ENCODE measurements at places on chromosomes 2 and 18.

DNA sequence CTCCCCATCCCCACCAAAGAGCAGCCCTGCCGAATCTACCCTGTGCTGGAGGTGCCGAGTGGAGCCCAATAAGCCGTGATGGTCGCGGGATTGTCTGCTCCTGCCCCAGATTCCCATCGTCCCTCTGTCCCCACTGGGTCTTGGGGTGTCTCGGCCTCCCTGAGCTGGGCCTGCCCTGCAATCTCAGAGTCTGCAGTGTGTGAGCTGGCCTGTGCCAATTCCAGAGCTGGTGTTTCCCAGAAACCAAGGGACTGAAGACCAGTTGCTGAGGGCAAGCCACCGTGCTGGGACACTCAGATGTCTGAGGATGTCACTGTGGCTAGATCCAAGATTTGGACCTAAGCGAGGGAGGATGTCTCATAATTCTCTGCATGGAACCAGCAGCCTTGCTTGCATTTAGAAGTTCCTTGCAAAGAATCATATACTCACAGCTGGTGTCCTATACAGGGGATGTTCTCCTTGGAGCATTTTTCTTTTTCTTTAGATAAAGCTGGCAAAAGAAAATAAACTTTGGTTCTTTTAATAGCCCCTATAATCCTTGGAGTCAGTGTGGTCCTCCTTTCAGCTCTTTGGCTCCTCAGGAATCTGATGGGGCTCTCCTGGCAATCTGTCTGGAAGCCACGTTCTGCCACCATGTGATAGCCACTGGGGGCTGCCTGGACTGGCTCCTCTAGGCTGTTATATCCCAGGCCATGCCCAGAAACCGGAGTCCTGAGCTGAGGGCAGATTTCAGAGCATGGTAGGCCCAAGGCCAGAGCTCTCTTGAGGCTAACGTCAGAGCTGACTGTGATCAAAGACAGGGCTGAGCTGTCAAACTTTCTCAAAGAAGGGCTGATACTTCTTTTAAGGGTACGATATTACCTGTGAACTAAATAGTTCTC is 140.1 kb upstream of the HAAO start:
- DNase-seq = no peak

DNA sequence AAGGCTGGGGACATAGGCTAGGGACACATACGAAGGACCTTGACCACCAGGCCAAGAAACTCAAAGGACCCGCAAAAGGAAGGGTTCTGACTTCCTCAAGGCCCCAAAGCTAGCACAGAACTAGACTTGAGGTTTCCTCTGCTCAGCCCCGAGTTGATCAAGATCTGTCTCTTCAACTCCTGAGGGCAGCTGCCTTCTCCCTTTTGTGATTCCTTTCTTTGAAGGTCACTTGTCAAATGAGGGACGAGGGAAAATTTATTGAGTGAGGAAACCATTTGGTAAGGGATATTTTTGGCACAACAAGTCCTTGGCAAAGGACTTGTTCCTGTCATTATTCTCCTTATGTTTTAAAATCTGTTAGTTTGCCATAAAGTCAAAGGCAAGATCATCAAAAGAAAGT is 12.3 kb upstream of the ROCK2 start:
- no peak for DNase-seq

DNA sequence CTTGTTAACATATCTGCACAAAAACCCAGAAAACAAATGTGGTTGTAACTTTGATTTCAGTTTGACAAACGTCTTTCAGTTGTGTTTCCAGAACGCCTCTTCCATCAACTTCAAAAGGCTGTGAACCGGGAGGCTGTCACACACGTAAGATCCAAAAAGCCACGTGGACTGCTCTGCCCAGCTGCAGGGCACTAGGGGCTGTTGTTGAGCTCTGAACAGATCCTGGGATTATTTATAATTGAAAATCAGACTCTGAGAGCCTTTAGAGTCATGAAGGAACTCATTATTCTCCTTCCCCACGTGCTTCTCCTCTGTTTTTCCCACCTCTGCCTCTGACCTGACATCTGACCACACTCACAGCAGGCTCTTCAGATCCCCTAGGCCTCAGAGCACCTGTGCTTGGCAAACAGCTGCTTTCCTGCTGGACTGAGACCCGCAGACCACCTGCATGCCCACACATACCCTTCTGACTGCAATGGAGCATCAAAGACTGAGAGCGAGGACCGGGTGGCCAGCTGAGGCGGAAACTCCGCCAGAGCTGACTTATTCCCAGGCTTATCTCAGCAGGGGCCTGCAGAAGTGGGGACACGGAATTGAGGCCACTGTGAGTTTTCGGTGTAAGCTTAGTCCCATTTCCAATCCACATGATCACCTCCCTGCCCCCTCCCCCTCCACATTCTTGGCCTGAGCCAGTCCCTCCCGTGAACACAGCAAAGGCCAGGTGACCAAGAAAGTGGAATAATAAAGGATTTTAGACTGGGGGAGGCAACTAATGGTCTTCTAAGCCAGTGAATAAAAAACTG is 114.8 kb downstream of the ATL2 start:
- DNase-seq = no peak

DNA sequence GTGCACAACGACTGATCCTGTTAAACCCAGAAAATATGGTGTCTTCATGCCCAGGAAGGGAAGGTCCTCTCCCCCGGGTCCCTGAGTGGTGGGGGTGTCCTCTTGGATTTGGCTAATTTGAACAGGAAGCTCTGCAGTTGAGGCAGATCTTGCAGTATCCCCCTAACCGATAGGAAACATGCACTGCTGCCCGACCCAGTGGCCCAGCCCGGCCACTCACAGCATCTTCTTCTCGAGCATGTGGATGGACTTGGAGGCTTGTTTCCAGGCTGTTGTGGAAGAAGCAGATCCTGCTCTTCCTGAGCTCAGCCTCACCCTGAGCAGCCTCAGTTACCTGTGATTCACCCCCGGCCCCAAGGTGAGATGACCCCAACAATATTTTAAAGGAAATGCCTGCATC is 46.4 kb upstream of the ASB1 start:
- DNase-seq = no peak

DNA sequence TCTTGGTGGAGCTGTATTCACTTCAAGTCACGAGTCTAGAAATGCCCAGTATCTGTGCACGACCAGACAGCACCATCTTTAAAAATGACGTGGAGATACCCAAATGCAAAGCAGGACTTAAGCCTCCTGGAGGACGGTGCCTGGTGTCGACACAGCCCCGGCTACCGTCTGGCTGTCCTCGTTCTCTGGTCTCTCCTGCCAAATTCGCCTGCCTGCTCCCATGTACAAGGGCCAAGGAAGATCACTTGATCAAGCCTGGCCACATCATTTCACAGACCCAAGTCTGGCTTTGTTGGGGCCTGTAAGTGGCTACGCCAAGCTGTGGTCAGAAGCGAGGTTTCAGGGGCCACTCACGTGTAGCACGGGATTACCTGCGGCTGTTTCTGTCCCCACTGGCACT is 9.4 kb downstream of the ODC1 start:
- no peak for DNase-seq

- DNase-seq = no peak
These were observed 26.6 kb downstream of the SPTBN1 start for GRCh38 chr2:54482715-54483114.

DNA sequence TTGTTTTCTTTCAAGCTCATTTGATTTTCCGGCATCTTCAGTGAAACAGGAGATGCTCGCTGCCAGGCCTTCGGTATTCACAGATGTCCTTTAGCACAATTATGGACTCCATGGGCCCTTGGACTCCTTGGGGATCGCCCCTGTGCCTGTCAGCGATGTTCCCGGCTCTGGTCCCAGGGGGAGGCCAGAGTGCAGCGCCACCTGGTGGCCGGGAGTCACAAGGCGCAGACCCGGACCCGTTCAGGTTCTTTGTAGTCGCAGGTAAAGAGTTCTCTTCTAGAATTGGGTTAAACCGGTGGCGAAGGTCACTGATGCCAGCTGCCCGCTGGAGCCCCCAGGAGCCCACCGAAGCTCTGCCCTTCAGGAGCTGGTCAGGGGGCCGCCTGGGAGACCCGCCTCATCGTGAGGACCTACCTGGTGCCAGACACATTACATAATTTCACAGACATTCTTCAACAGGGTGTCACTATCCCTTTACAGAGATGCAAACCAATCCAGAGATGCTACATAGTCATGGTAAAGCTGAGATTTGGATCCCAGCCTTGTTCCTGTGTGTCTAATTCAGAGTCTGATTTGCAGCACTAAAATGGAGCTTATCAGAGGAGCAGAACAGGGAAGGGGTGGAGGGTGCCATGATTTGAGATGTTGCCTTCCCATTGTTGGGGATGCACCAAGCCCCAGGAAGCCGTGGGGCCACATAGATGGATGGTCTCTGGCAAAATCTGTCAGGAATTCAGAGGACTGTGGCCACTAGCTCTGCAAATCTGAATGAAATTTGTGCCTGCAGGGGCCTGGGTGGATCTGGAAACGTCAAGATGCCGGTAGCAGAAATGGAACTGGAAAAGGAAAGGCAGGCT is 6.0 kb upstream of the INPP5D start:
- DNase-seq = peak; percentile 74

GRCh38 chr2:46921676-46922448 is 6.3 kb upstream of the MCFD2 start:
- no peak for DNase-seq

DNA sequence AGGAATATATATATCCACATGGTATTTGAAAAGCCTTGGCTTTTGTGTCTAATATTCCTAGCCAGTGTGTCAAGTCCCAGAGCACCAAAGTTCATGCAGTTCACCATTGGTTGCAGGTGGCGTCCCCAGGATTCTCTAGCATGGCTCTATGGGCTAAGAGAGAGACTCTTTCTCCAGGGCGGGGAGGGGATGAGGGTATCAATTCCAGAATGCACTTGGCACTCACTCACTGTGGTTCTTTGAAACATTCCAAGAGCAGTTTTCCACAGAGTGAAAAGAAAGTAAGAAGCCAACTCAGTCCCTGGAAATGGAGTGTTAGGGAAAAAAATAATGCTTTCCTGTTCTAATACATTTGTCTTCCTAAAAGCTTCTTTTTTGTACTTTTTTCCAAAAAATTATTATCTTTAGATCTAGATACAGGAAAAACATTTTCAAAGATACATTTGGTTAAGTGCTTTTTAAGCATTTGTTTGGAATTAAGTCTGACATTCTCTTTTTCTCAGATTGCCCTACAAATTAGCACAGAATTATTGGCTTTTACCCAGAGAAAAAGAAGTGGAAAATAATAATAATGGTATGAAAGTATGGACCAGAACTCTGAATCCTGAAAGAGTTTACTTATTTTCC is 239.9 kb downstream of the PAX3 start:
- no peak for DNase-seq

DNA sequence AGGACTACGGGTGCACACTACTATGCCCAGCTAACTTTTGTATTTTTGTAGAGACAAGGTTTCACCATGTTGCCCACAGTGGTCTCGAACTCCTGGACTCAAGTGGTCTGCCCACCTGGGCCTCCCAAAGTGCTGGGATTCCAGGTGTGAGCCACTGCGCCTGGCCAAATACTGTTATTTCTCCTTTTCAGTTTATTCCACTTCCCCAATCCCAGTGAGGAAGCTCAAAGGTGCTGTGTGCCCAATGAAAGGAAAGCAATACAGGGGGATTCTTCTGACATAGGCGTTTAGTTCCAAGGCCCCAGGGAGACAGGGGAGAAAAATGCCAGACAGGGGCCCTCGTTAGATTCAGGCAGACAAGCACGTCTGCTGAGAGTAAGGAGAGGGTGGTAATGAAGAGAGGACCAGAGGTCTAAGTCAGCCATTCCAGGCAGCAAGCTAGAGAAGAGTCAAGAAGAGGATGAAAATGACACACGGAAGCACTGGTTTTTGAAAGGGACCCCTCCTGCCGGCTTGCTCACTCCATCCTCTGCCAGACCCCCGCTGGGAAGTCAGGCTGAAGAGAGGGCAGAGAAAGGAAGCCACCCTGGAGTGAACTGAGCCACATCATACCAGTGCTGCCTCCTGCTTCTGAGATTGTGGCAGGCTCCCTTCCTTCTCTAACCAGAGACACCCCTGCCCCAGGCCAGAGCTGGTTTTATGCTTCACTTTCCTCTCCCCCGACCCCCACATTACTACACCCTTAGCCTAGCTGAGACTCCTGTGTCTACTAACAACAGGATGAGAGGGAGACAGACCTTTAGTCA is 6.7 kb downstream of the INO80C start:
- DNase-seq = no peak

GRCh38 chr2:133992454-133992853 is 261.4 kb upstream of the MGAT5 start:
- DNase-seq = no peak

DNA sequence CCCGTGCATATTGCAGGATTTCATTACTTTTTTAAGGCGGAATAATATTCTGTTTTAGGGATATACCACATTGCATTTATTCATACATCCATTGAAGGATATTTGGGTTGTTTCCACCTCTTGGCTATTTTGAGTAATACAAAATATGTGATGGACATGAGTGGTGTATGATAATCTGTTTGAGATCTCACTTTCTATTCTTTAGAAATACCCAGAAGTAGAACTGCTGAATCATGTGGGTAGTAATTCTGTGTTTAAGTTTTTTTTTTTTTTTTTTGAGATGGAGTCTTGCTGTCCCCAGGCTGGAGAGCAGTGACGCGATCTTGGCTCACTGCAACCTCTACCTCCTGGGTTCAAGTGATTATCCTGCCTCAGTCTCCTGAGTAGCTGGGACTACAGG is 201.4 kb downstream of the NYAP2 start:
- no peak for DNase-seq

GRCh38 chr18:75775121-75775520 is 347.6 kb upstream of the SMIM21 start:
- DNase-seq = no peak

GRCh38 chr2:189337656-189338055 is 103.6 kb upstream of the WDR75 start:
- DNase-seq = no peak

- DNase-seq = no peak
These were observed 211.3 kb upstream of the HDAC4 start for GRCh38 chr2:239612133-239612532.

- DNase-seq = no peak
These were observed 364.8 kb upstream of the SLC14A2 start for GRCh38 chr18:45250479-45250878.

GRCh38 chr2:71629771-71630453 is 176.6 kb downstream of the DYSF start:
- DNase-seq = no peak

GRCh38 chr2:108403494-108403893 is 25.7 kb downstream of the SULT1C4 start:
- no peak for DNase-seq

- DNase-seq = no peak
These were observed 15.8 kb upstream of the BOD1L2 start for GRCh38 chr18:57131101-57131500.

DNA sequence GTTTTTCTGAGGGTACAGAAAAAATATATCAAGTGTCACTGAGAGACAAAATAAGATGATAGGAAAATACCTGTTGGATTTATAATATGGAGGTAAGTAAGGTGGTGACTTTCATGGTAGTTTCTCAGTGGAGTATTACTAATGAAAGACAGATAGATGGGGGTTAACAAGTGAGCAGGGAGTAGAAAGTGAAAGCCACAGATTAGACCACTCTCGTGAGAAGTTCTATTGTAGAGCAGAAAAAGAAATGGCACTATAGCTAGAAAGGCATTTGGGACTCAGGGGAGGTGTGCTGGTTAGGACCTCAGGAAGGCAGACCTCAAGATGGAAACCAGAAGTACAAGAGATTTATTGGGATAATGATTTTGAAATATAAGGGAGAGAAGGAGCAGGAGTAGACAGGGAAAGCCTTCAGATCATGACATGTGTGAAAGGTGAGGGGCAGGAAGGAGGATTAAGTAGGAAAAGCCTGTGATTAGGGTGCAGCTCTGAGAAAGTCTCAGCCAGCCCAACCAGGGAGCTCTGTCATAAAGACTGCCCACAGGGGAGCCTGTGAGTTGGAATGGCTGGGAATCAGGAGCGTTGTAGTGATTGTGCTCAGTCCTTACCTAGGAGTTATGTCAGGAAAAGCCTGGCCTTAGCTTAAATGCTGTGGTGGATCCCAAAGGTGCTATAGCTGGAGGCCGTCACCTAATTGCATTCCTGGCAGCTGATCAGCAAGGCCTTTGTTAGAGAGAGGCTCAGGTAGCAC is 198.1 kb downstream of the IKZF2 start:
- DNase-seq = no peak

Measured in hematopoietic multipotent progenitor cell treated with erythropoietin and hydrocortisone succinate and interleukin-3 and kit ligand, for 15 days (in vitro differentiated cells).